Left ventricle myocardium superior (tissue), 1 donor: ENCODE measurements at places on chromosomes 13 and 19. TPM values are rescaled to one million over a fixed set of nuclear protein-coding genes. Genes with fewer than 3 reads are reported as not detected.

- no peak for DNase-seq
Observed at GRCh38 chr13:66461021-66461420, 769.1 kb downstream of the PCDH9 start.

- no peak for DNase-seq
Observed at GRCh38 chr19:1859331-1859781, 4.0 kb downstream of the KLF16 start.

DNA sequence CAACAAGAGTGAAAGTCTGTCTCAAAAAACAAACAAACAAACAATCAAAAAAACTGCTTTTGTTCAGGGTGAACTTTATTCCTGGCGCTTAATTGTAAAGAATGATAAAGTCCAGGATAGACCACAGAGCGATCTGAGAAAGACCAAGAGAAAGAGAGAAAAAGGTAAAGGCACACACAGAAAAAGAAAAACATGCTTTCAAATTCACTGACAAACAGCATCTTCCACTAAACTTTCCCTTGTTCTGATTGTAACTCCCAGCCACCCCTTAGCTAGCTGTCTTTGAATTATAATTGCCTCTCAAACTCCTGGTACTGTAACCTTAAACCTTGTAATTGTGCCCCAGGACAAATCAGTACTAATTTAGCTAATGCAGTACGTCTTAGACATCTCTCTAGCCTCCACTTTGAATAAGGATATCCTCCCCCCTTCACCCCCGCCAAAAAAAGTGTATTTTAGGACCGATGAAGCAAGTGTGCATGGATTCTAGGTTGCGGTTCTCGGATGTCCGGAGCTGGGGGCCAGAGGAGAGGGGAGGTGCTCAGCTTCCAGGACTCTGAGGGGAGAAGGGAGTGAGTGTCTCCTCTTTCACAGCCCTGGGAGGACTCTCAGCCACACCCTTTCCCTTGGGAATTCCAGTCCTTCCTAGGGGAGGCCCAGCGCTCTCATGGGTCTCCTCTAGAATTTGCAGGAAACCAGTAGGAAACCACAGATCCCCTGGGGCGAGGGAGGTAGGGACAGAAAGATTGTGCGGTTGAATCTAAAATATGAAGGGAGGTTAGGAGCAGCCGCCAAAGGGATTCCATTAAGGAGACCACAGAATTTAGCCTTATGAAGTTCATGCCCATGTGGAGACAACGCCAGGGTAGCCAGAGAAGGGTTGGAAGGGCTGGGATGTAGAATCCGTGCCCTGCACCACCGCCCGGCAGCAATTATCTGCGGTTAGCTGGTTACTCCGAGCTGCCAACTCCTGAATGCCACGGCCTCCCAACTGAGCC lies 19.7 kb downstream of the ZNF536 start:
- no peak for DNase-seq

- peak; percentile 100 for DNase-seq
Observed at GRCh38 chr19:56507446-56508289, at the start of gene ZNF471. Gene ZNF471 (plus strand): TSS chr19:56507855. CDS start chr19:56511572, 3,717 bp downstream.

ELSPBP1 gene
- total RNA-seq, result not detected

KCNC3 gene
- total RNA-seq, result 2.5 TPM
